ENCODE measurements at places on chromosomes 7 and 10.

DNA sequence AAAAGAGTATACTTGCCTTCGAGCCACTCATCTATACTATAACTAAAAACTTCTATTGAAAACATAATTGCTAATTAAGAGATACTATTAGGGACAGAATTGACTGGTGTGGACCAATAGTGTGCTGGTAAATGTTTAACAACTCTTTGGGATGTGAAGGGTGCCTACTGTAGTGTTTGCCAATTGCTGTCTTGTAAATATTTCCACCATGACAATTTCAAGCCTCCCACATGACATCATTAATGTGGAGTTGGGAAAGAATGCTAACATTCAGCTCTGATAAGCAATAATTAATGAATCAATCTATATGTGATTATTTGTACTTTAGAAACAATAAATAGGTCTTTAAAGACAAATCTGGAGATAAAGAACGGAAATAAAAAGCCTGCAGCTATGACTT lies 136.8 kb downstream of the DGKB start:
- no peak for DNase-seq

DNA sequence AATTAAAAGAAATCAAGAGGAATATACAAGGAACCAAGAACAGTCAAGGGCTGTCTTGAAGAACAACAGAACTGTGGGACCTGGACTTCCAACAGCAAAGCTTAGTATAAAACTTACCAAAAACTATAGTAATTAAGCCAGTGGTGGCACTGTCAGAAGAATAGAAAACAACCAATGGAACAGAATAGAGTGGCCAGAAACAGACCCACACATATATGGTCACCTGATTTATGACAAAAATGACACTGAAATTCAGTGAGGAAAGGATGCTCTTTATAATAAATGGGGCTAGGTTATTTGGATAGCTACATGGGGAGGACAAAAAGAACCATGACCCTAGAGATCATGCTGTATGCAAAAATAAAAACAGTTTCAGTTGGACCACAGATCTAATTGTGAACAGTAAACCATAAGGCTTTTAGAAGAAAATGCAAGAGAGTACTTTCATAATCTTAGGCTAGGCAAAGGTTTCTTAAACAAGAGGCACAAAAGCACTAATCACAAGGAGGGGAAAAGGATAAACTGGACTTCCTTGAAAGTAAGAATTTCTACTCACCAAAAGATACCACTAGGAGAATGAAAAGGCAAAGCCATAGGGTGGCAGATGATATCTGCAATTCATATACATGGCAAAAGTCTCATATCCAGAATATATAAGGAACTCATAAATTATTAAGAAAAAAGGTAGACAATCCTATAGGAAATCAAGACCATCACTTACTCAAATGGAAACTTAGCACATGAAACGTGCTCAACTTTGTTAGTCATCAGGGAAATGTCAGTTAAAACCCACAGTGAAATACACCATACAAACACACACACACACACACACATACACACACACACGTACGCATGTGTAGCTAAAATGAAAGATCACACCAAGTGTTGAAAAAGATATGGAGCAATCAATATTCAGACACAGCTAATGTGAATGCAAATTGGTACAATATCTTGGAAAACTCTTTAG lies 20.8 kb downstream of the HYCC1 start:
- no peak for DNase-seq

- no peak for DNase-seq
Observed at GRCh38 chr10:63836666-63837442, 315.7 kb downstream of the REEP3 start.

- no peak for DNase-seq
Observed at GRCh38 chr7:42661312-42661711, 250.6 kb downstream of the C7orf25 start.

GRCh38 chr7:1412322-1413261 lies 46.7 kb downstream of the MICALL2 start:
- peak; percentile 23 for DNase-seq

DNA sequence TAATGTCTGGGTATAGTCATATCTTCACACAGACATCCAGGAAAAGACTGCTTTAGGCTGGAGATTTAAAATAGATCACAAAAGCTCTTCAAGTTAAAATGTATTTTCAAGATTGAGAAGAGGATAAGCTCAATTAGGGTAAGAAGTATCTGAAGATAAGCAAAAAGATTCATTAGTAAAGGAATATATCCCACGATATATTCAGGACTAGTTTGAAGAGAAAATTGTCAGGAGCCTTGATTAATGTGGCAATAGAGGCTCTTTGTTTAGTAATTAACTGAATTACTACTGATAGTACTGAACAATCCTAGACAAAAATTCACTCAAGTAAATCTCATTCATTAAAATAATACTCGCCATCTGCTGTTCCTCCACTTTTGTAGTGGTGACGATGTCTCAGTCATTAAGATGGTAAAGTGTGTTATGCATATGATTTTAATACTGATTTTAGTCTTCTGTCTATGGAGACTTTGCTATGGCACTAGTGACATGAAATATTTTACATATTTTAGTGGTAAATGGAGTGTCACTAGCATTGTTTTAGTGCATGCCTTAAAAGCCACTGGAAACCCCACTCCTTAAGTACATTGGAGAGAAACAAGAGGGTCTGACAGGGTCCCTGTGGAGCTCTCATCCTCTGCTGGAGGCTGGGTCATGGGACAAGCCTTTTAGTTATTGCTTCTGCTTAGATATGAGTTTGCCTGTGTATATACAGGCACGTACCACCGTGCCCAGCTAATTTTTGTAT lies 32.8 kb downstream of the INPP5F start:
- DNase-seq: no peak

- DNase-seq: no peak
Observed at GRCh38 chr10:1648648-1649047, 88.7 kb downstream of the ADARB2 start.
